Suppressor macrophage treated with lipopolysaccharide for 1 hour (primary cell): ENCODE measurements at places on chromosomes 7 and 10.
A peak's percentile ranks its signal among the peaks of the same experiment; 100 is the strongest.

DNA sequence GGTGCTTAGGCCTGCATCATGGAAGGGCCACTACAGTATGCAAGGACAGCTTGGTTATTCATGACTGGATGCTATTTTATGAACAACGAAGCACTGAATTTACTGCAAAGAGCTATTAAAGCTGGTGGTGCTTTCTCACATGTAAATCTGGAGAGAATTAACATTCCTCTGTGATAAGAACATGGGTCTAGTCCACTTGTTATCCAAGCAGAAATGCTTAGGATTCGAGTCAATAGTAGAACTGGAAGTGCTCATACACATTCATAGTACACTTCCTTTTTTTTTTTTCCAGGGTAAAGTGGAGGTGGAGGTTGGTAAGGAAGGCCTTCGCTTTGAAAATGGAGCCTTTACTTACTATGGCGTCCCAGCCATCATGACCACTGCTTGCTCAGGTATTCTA is 35.0 kb downstream of the CNNM1 start:
- DNase-seq, result no peak

- no peak for DNase-seq
Observed at GRCh38 chr10:84659497-84660439, 331.4 kb downstream of the CCSER2 start.

DNA sequence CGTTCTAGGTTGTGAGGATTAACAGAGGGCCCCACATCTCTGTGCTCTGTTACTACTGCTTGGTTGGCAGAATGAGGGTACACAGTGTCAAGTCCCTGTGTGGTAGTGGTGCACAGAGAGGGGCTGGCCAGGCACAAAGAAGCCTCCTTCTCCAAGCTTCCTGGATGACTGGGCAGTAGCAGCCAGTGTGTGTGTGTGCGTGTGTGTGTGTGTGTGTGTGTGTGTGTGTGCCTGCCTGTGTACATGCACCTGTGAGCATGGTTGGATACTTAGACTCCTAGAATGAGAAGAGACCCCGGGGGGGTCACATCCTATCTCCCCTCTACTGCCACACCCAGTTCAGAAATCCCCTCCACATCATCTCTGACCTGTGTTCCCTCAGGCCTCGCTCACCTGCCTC is 146.7 kb upstream of the UNC5B start:
- no peak for DNase-seq

DNA sequence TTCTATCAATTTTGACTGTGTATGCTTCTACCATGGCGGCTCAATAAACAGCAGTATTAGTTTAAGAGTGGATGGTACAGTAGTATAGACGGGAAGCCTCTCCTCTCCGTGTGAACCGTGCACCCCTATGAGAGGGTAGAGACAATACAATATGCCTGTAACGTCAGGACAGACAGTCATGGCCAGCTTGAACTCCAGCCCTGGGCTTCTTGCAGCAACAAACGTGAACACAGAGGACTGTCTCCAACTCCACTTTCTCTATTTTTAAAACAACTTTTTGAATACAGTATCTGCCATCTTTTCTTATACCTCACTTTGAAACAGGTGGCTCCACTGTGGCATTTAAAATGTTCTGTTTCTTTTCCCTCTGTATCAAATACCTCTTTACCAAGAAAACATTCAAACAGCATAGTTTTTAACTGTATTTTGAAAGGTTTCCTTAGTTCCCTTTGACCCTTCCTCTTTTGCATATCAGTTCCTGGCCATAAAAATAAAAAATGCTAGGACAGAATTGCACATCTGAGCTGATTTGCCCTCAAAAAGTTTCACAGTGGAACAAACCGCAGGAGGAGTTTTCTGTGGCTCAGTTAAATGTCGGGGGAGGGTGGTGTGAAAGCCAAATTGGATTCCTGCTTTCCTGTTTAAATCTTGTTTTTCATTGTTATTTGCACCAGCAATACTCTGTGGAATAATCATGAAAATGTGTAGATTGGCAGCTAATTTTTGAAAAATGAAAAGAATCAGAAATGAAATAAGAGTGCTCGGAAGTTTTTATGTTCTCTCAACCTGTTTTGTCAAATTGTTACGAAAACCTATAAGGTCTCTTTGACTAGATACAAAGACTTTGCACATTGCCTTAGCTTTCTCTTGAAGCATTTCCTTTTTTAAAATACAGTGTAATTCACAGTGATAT is 8.0 kb downstream of the IKZF1 start:
- no peak for DNase-seq

- no peak for DNase-seq
Observed at GRCh38 chr10:63585041-63585440, 63.8 kb downstream of the REEP3 start.

DNA sequence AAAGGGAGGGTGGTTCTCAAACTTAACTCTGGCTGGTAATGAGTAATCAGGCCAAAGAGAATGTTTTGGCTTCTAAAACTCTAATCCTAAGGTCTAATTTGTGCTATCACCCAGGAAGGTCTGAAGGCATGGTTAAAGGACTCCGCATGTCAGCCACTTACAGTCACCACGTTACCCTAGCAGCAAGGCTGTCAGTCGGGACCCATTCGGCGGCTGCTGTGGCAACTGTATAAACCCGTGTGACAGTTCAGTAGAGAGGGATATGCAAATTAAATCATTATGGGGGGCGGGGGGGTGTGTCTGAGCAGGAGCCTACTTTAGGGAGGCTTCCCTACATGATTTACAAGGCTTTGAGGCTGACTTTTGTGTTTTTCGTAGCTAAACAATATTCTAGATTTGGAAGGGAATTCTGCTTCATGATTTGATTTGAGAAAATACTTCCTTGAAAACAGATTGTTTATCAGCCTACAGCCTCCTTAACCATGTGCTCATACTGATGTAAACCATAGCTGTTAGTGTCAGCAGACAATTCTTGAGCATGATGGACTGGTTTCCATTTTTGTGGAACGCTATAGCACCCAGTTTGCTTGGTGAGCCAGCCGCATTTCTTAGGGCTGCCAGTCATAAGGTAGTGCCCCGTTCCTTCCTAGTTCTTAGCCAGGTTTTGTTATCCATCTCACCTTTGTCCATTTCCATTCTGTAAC is 284.4 kb downstream of the USP6NL start:
- no peak for DNase-seq

- DNase-seq, result no peak
Observed at GRCh38 chr7:80026766-80027165, 107.9 kb upstream of the GNAI1 start.

GRCh38 chr10:57303566-57303965 is 942.5 kb upstream of the ZWINT start:
- no peak for DNase-seq

DNA sequence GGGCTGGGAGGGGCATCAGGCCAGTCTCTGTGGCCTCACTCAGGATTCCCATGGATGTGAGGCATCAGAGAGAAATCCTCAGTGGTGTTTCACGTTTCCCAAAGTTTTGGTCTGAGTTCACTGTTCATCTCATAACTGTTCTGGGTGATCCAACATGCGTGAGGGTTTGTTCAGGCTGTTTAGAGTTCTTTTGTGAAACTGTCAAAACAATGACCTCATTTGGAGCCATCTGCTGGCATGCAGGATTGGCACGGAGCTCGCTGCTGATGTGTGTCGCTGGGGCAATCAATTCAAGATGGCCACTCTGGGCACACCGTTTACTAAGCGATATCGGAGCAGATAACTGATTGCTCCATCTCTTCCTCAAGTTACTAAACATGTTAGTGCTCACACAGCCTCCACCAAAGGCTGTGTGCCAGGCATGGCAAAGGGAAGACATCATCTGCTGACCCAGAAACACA is 365.6 kb downstream of the WDR11 start:
- DNase-seq, result no peak

- peak; percentile 51 for DNase-seq
Observed at GRCh38 chr7:23357190-23358093, 58.3 kb downstream of the MALSU1 start.

DNA sequence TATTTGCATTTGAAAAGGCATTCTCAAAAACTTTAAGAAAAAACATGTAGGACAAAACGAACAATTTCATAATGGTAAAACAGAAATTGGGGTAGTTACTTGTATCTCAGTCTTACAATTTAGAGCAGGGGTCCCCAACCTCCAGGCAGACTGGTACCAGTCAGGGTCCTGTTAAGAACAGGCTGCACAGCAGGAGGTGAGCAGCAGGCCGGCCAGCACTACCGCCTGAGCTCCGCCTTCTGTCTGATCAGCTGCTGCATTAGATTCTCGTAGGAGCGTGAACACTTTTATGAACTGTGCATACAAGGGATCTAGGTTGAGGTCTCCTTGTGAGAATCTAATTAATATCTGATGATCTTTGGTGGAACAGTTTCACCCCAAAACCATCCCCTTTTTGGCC is 77.3 kb downstream of the SEMA3A start:
- DNase-seq, result no peak

DNA sequence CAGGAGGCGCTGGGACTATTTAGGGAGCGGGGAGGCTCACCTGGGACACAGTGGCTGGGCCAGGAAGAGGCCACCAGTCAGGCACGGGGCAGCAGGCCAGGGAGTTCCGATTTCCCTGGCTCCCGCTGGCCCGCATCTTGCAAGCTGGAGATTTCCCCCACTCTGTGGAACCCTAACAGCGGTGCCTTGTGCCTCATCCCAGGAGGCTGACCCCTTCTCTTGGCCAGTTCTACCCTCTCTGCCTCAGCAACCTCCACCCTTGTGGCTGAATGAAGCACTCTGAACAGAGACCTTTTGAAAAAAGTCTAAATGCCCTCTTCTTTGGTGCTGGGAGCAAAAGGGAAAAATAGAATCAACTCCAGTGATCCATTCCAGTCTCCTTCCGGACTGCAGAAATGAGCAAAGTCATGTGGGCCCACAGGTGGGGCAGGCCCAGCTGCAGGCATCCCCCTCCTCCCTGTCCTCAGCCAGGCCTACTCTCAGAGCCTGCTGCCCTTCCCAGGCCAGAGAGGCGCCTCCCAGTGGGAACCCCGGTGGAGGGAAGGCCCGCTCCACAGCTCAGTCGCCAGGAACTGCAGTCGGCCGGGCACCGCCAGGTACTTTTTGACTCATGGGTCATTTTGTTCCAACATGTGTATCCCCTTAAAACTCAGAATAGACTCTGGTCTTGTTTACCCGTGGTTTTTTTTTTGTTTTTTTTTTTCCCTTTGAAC is 155.5 kb downstream of the ZNF248 start:
- DNase-seq, result no peak

DNA sequence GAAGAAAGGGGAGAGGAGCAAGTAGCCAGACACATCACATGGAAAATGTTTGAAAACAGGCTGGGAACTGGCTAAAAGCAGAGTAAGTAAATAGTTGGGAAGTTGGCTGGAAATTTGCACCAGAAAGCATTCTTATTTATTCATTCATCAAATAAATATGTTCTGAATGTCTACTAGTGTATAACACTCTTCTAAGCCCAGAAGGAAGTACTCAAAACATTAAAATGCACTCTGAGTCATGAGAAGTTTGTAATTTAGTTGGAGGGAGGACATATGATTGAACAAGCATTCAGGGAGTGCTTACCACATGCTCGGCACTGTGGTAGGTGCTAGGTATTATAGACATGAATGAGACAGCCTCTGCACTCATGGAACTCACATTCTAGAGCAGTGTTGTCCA is 37.0 kb upstream of the CNNM1 start:
- DNase-seq, result no peak

GRCh38 chr7:80584778-80585177 is 53.7 kb upstream of the CD36 start:
- no peak for DNase-seq

- DNase-seq, result no peak
Observed at GRCh38 chr7:146185844-146186243, 69.2 kb downstream of the CNTNAP2 start.

DNA sequence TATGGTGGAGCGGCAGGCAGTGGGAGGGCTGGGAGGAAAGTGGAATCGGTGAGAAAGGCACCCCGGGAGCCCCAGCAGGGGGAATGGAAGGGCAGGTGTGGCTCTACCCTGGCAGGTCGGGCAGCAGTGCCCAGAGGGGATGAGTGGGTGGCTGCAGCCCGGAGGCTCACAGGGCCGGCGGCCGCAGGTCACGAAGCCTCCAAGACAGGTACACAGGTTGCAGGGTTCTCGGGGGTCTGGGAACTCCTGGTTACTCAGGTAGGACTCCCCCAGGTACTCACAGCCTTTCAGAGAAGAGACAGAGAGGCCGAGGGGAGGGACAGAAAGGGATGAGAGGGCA is 21.8 kb downstream of the KCP start:
- no peak for DNase-seq

- DNase-seq, result no peak
Observed at GRCh38 chr7:158487631-158488151, 99.9 kb downstream of the PTPRN2 start.

- DNase-seq, result no peak
Observed at GRCh38 chr7:99899830-99900519, 19.4 kb downstream of the TRIM4 start.

DNA sequence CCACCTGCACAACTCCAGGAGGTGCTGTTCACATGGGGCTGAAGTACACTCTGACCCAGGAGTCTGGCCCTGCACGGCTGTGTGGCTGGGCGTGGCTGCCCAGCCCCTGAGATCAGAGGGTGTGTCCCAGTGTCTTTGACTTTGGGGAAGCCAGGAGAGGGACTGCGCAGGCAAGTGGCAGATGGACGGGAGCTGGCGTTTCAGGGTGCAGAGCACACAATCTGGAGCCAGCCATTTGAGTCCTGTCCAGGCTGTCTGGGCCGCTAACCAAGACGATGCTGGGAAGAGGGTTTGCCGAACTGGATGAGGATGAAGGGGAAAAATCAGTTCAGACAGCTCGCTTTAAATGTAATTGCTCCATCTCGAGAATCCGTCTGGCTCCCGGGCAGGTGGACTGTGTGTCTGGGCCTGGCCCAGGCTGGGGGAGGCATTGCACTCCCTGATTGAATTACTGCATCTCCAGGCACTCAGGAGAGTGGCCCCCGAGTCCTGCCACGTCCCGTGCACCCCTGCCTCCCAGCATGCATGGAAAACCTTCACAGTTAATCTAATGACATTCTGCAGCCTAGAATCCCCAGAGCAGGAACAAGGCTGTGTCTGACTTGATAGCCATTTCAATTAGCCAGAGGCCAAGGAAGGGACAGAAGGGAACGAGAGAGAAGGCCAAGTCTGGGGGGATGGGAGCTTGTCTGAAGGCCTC is 120.8 kb upstream of the NANOS1 start:
- no peak for DNase-seq

GRCh38 chr10:103839519-103839871 is 15.9 kb downstream of the SH3PXD2A start:
- DNase-seq, result no peak

GRCh38 chr10:36675458-36675880 is 449.9 kb upstream of the ANKRD30A start:
- no peak for DNase-seq

DNA sequence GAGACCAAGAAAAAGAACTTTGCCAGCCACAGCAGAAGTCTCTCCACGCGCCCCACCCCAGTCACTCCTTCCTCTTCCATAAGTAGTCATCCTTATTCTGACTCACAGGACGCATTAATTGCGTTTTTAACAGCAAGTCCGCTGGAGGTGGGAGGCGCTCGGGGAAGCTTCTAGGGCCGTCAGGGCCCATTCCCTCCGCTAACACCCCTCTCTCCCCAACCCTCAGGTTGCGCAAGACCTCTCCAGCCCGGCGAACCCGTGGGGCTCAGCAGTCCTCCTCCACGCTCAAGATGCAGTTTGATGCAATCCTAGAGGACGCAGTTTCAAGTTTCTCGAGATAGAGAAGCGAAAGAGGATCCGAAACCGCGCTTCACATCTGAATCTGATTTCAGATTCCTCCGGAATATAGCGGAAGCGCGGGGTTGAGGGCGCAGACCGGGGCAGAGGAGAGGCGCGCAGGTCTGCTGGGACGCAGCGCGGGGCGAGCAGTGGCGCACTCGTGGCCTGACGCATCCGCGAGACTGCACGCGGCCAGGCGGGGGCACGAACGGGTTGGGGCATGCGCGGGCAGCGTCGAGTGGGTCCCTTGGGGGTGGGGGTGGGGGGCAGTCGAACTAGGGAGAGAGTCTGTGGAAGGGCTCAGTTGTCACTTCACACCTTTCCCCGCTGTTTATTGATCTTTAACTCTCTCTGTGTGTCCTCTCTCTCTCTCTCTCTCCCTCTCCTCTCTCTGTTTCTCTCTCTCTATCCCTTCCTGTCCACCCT is 37.8 kb upstream of the PSAP start:
- peak; percentile 100 for DNase-seq
